ENCODE measurements at places on chromosomes 2 and 18.

GRCh38 chr2:147631294-147631693, 213.5 kb upstream of the ACVR2A start:
- no peak for DNase-seq

- DNase-seq = peak; percentile 100
Observed at GRCh38 chr2:64750817-64751285, 97.1 kb upstream of the SERTAD2 start.

- no peak for DNase-seq
Observed at GRCh38 chr18:6024745-6025248, 129.5 kb upstream of the TMEM200C start.

- DNase-seq = no peak
Observed at GRCh38 chr2:24579053-24579803, 88.2 kb downstream of the NCOA1 start.

DNA sequence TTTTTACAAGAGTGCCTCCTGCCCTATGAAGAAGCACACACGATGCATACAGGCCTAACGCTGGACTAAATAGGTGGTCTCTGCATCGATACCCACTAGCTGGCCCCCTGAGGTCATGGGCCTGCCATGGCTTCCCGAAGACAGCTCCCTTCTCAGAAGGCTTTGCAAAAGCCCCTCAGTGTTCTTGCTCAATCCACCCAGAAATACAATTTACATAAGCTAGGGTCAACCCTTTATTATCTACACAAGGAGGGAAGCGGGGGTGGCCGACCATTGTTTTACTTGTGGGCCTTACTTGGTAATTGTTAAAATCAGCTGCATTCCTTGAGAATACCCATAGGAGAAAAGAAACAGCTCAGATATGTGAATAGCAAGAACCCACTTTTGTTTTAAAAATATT, 28.5 kb downstream of the UXS1 start:
- DNase-seq = no peak

DNA sequence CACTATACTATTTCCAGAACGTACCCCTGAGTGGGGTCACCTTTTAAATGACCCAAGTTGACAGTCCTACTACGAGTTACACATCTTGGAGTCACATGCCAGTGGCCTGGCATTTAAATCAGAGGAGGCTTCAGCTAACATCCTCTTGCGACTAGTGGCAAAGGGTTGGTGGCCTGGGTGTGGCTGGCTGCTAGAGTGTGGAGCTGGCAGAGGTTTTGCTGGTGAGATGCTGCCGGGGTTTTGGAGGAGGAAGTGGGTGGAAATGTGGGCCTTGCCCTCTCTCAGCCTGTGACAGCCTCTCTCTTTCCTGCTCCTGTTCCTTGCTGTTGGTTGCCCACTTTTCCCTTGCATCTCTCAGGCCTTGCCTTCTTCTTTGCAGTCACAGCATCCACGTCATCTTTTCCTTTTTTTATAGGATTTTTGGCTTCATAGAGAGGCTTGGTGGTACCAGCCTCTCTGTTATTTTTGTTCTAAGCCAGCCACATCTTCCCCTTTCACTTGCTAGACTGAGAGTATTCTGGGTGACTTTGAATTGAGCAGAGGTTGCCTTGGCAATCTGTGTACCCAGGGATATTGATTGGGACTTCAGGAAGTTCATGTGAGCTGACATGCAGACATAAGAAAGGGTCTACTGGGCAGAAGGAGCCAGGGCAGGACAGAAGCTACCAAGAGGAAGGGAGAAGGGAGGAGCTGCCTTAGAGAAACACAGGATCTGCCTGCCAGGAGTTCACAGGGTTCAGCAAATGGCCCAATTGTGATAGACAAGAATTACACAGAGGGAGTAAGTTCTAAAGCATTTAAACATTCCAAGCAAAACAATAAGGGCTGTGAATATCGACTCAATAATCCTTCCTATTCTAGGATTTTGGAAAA, 55.4 kb downstream of the CDC42EP3 start:
- no peak for DNase-seq

- no peak for DNase-seq
Observed at GRCh38 chr18:64618390-64618789, 469.5 kb upstream of the LINC00305 start.

GRCh38 chr2:239402666-239403065, 1.8 kb upstream of the HDAC4 start:
- no peak for DNase-seq

GRCh38 chr2:238238766-238239542, 884 bp downstream of the HES6 start:
- DNase-seq = no peak

GRCh38 chr2:96913398-96914202, 43.7 kb upstream of the SEMA4C start:
- no peak for DNase-seq

GRCh38 chr2:143477714-143478443, 348.7 kb downstream of the ARHGAP15 start:
- no peak for DNase-seq

DNA sequence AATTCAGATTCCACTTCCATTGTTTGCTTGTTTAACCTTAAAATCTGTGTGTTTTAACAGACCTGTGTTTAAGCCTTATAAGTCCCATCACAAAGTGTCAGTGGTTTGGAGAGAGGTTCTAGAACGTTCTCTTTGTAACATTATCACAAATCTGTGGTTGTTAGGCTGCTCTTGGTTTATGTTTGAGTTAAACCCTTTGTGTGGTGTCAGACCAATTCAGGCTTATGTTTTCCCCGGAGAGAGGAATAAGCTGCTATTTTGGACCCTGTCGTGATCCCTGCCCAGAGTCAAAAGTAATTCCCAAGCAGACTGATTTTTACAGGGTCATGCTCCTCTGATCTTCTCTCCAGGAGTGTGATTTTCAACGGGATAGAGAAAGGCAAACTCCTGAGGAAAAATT, 43.8 kb upstream of the LTBP1 start:
- no peak for DNase-seq

GRCh38 chr2:42045848-42046748, 1.7 kb upstream of the PKDCC start:
- no peak for DNase-seq

DNA sequence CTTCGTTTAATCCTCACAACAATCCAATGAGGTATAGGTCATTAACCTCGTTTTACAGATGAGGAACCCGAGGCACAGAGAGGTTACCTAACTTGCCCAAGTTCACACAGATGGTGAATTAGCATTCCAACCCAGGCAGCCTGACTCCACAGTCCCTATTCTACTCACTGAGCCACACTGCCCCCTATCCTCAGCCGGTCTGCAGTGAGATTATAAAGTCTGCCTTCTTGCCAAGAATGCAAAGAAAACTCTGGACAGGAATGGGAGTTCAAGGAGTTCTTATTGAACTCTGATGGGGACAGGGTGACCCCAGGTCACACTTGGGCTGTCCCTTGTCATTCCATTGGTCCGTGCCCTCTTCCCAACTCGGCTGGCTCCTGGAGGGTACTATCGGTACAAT, 118.1 kb upstream of the MSH6 start:
- peak; percentile 24 for DNase-seq

GRCh38 chr2:241796209-241796608, 12.8 kb upstream of the NEU4 start:
- no peak for DNase-seq

DNA sequence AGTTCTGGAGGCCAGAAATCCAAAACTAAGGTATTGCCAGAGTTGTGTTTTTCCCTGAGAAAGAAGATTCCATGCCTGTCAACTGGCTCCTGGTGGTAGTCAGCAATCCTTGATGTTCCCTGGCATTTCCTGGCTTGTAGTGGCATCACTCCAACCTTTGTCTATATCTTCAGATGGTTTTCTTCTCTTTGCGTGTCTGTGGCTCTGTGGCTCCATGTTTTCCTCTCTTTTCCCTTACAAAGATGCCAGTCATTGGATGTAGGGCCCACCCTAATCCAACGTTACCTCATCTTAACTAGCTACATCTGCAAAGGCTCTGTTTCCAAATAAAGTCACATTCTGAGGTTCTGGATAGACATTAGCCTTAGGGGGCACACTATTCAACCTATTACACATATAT, 41.8 kb downstream of the SLC14A1 start:
- no peak for DNase-seq

DNA sequence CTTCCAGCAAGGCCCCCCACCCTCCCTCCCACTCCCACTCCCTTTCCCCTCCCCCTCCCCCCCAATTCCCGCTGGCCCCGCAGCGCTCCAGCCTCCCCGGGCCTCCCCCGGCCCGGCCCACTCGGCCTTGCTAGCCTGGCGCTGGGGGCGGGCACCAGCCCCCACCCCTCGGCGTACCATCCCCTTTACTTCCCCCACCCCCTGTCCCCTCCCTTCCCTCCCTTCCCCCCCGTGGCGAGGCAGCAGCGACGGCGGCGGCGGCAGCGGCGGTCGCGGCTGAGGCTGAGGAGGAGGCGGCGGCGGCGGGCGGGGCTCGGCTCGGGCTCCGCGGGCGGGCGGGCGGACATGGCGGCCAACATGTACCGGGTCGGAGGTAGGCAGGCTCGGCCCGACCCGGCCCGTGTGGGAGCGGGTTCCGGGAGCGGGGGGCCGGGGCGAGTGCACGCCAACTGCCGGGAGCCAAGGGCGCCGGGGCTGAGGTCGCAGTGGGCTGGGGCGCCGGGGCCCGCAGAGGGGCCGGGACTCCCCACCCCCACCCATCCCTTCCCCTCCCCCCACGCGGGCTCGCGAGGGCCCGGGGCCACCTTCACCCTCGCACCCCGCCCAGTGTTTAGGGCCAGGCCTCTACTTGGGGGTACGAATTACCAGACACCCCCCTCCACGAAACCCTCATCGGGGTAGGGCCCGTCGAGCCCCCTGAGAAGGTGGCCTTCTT, at the start of gene MTA3:
MTA3 (plus strand) TSS at position 232 of the 715 bp plus-strand sequence; CDS start at position 346, 114 bp downstream.
- peak; percentile 23 for DNase-seq

DNA sequence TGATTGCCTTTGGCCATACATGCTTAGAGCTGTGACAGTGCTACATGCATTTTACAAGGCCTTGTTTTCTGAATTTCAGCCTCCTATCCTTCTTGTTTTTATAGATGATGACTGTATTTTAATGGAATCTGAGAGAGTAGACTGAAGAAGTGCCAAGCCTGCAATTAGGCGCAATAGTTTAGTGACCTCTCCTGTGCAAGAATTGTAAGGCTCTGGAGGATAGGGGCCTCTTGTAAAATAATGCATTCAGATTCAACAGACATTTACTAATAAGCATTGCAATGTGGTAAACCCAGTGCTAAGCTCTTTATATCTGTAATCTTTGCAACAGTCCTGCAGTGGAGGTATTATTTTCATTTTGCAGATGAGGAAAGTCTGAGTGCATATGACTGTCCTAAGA, 105.5 kb downstream of the TDRD15 start:
- no peak for DNase-seq

DNA sequence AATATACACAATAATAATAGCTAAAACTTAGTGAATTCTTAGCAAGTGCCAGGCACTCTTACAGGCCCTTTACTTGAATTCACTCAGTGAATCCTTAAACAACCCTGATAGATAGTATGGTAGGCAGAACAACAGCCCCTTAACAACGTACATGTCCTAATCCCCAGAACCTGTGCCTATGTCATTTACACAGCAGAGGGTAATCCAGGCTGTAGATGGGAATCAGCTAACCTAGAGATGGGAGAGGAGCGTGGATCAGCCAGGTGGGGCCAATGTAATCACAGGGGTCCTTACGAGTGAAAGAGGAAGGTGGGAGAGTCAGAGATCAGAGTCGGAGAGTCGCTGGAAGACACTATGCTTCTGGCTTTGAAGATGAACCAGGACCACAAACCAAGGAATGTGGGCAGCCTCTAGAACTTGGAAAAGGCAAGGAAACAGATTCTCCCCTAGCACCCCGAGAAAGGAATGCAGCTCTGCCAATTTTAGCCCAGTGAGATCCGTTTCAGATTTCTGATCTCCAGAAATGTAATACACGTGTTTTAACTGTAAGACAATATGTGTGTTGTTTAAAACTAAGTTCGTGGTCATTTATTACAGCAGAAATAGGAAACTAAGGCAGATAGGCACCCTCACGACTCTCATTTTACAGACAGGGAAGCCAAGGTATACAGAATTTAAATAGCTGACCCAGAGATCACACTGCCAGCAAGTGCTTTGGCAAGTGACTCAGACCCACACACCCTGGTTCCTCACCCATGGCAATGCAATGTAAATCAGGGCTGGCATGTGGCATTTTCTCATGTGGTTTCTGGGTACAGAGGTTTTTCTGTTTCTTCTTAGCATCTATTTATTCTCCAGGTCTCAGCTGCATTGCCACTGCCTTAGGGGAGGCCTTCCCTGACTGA, 68.9 kb downstream of the DOCK10 start:
- no peak for DNase-seq

DNA sequence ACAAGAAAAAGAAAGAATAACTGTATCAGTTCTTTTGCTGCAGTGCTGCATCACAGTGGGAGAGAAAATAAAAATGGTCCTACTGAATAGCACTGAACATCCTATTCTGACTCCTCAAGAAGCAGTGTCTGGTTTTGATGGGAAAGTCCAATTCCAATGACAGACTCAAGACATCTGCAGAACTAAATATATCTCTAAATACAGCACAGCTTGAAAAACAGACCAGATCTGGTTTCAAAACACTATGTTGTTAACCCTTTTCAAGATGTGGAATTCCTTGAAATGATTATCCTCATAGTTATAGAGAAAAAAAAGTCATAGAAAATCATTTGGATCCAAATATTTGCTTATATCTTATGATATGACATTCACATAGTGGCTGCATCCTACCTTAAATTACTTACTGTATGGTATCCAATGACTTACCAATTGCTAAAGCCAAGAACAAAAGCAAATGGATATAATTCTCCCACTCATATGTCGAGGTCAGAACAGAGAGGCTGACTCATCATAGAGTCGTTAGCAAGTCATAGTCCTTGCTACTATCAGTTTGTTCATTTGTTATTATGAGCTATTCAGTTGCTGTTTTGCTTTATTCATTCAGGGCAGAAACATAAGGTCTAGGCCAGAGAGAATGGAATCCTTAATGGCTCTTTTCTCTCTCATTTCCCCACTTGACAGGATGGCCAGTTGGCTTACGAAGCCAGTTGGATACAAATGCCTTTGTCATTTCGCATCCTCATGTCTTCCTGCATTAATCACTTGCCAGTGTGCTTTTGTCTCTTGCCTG, 62.5 kb upstream of the ACVR2A start:
- peak; percentile 57 for DNase-seq

DNA sequence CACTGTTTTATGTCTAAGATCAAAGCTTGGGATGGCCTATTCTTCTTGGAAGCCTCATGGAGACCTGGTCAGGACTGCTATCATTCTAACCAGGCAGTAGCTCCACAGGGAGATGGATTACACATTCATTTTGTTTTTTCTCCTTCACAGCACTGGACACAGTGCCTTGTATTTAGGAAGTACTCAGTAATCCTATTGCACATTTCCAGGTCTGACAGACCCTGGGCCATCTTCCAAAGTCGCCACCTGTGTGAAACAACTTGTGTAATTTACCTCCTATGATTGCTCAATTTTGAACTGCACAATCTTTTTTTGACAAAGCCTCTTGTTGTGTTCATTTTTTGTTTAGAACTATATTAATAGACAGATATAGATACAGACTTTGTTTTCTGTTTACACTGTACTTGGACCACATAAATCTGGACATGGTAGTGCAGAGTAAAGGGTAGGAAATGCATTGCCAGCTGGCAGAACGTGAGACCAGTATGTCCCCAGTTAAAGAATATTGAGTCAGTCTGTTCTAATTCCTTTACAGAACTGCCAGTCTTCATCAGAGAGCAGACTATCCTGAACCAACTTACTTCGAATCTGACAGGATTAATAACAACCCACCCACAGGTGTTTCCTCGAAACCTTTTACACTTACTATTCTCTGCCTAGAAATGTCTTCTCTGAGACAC, 277.8 kb upstream of the CYRIA start:
- no peak for DNase-seq
